H1 (cell line): ENCODE measurements at places on chromosomes 3 and 15.

DNA sequence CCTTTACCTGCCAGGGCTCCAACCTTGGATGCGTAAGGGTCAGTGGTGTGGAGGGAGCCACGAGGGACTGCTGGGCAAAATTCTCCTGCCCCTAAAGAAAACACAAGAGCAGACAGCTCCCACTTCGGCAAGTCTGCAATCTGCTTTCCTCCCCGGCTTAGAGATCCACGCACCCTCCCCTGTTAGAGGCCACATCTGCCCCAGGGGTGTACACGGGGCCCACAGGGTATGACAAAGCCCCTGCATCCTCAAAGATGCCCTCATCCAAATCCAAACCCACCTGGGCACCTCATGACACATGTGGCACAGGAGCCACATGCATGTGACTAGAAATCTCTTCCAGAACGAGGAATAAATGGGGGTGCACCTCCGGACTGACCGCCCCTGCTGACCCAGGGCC lies 25.5 kb downstream of the ZXDC start:
- no peak for DNase-seq

- no peak for DNase-seq
Measured at GRCh38 chr3:172705170-172705569, 5.7 kb downstream of the NCEH1 start.

GRCh38 chr3:72042397-72043203 lies 257.7 kb upstream of the PROK2 start:
- DNase-seq: no peak

- no peak for DNase-seq
Measured at GRCh38 chr3:184703657-184704056, 8.2 kb downstream of the MAGEF1 start.

- no peak for DNase-seq
Measured at GRCh38 chr15:43118829-43119228, 13.0 kb upstream of the UBR1 start.

- no peak for DNase-seq
Measured at GRCh38 chr3:172542999-172543398, 19.8 kb upstream of the TNFSF10 start.
